CD4-positive, alpha-beta T cell treated with Interleukin-17A for 1 hour (primary cell): ENCODE measurements at places on chromosomes 7 and 10.

GRCh38 chr7:1537535-1538412 lies 7.3 kb downstream of the MAFK start:
- no peak for DNase-seq

DNA sequence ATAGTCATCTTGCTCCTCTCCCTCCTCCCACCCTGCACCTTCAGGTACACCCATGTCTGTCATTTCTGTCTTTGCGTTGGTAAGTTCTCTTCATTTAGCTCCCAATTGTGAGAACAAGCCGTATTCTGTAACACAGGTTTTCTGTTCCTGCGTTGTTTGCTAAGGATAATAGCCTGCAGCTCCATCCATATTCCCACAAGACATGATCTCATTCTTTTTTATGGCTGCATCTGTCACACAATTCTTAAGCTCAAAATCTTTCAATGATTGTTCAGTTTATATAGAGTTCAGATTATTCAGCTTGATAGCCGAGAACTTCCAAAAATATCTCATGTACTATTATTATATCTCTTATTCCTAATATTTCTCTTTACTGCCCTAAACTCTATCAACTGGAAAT lies 16.0 kb upstream of the TMEM168 start:
- no peak for DNase-seq

- no peak for DNase-seq
Observed at GRCh38 chr10:46272863-46273415, 13.9 kb upstream of the ANTXRL start.

DNA sequence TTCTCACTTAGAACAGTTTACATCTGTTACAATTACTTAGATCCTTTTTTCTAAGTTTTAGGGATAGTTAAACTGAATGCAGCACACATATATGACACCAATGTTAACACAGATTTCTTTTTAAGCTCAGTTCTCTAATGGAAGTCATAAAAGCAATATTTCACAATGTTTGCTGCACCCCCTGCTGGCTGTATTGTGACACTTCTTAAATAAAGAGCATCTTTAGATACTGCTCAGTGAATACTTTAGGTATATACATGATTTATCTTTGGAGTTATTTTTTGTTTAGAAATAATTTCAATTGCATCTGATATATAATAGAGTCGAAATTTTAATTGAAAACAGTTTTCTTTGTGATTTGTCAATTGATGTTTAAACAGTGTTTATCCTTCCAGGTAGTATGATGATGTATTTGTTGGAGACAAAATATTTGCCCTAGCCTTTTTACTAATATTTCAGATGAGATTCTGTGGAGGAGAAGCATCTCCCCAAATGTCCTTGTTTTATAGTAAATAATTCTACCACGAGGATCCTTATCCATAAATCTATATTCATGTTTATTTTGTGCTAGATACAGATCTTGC lies 174.4 kb downstream of the ST7 start:
- peak; percentile 59 for DNase-seq

- no peak for DNase-seq
Observed at GRCh38 chr7:78002715-78003114, 204.1 kb downstream of the PHTF2 start.

GRCh38 chr7:16528520-16528919 lies 1.9 kb downstream of the LRRC72 start:
- DNase-seq: no peak

GRCh38 chr10:89679986-89680385 lies 21.4 kb upstream of the KIF20B start:
- no peak for DNase-seq

GRCh38 chr7:142798451-142799436 lies 28.0 kb downstream of the PRSS2 start:
- peak; percentile 76 for DNase-seq

DNA sequence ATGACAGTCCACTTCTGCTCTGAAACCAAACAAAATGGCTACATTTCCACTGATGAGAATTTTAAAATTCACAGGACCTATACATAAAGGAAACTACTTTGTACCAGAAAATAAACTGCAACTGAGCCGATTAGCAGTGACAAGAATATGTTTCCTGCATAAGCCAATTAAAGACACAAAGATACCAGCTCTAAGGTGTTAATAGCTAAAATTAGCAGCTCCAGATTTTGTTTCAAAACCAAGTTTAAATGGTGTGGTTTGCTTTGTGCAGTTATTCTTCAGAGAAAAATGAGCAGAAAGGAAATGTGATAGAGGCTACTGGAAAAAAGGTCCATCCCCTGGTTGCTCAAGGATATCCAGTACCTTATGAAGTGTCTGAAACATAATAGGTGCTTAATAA lies 123.2 kb downstream of the ANK3 start:
- no peak for DNase-seq

GRCh38 chr7:74289659-74290552 lies 699 bp downstream of the CLIP2 start:
- DNase-seq: peak; percentile 31

- peak; percentile 79 for DNase-seq
Observed at GRCh38 chr10:89414146-89414878, at the start of gene IFIT5. TSS of gene IFIT5 (plus strand) at chr10:89414568. CDS start at chr10:89414799, 231 bp downstream.
